ENCODE measurements at places on chromosomes 11 and 22.

GRCh38 chr11:106379712-106380111, 302.2 kb downstream of the AASDHPPT start:
- DNase-seq, result no peak

DNA sequence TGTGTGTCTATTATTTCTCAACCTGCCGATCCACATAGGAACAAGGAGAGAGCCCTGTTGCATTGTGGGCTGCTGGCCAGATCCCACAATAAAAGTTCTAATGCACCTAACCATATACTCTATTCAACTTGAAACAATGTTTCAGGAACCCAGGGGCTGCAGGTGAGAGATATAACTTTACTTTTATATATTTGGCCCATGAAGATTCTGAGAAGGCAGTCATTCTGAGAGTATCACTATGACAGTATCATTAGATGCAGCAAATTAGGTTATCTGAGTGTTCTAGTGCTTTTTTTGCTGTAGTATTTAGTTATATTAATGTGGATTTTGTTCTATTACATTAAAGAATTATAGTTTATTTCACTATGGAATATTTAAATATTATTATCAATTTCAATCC, 655.1 kb upstream of the ARHGAP42 start:
- DNase-seq, result no peak

DNA sequence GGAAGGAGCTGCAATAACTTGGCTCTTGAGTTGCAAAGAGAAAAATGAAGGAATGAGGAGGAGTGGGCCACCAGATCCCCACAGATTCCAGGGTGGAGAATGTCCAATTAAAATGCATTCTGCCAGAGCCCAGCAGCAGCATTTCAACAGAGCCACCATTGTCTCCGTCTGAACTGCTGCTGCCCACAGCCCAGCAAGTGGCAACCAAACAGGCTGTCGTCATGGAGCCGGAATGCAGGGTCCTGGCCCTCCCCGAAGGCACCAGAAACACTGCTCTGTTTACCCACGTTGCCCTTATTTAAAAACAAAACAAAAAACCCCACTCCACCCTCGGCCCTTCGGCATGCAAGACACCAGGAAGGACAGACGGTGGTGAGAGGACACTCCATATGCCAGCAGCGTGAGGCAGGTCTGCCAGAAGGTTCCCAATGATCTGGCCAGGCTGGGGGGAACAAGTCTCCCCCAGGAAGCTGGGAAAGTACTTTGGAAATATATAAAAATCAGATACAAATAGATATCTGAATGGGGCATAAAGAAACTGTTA, 32.5 kb downstream of the PLEKHA7 start:
- no peak for DNase-seq

DNA sequence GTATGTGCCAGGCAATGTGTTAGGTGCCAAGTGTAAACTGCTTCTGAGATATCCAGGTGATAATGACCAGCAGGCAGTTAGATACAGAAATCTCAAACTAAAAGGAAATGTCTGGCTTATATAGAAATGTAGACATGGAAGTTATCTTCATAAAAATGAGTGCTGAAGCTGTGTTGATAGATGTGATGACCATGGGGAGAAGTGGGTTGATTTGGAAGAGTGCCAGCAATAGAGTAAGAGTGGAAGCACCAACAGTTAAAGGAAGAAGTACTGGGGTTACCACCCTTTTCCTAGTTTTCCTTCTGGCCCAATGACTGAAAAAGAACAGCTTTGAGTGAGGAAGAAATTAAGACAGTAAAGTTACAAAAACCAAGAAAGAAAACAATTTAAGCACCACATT, 68.5 kb downstream of the C2CD3 start:
- no peak for DNase-seq

GRCh38 chr11:64060861-64061444, 25.2 kb downstream of the FLRT1 start:
- no peak for DNase-seq

GRCh38 chr22:19497245-19497644, 17.5 kb downstream of the CDC45 start:
- no peak for DNase-seq

DNA sequence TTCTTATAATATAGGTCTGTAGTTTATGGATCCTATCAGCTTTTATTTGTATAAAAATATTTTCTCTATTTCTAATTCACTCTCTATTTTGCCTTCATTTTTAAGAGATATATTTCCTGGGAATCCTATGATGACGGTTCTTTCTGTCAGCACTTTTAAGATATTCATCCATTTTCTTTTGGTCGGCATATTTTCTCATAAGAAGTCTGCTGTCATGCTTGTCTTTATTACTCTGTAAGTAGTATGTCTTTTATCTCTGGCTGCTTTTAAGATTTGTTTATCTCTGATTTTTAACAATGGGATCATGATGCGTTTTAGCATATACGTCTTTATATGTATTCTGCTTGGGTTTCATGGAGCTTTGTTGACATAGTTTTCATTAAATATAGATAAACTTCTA, 175.5 kb downstream of the SNX19 start:
- no peak for DNase-seq

GRCh38 chr11:129866311-129866710, 29.1 kb downstream of the NFRKB start:
- DNase-seq, result no peak

- no peak for DNase-seq
These were observed 2.9 kb upstream of the NNMT start for GRCh38 chr11:114293201-114293711.

- DNase-seq, result no peak
These were observed 208.7 kb downstream of the BARX2 start for GRCh38 chr11:129584316-129584715.

DNA sequence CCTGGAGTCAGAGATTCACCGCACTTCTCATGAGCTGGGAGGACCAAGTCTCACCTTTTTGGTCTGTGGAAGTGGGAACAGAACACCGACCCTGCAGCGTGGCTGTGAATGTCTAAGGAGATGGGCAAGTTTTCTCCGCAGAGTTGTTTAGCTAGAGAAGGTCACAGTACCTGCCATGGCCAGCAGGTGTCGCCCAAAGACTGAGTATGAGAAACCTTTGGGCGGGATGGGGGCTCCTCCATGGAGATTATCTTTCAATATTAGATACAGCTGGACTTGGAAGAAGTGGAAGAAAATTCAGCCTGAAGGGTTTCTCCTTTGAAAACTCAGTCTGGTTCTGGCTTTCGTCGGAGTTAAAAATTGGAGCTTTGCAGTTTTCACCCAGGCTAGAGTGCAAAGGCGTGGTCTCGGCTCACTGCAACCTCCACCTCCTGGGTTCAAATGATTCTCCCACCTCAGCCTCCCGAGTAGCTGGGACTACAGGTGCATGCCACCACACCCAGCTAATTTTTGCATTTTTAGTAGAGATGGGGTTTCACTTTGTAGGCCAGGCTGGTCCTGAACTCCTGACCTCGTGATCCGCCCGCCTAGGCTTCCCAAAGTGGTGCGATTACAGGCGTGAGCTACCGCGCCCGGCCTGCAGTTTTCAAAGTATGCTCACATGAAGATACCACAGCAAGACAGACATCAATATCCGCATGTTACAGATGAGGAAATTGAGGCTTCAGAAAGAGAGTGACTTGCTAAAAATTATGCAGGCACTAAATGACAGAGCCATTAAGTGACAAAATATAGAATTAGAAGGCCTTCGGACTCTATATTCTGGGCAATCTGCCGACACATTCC, 10.7 kb upstream of the DSCAML1 start:
- no peak for DNase-seq

- no peak for DNase-seq
These were observed 47.7 kb downstream of the GAB4 start for GRCh38 chr22:16960220-16960883.

DNA sequence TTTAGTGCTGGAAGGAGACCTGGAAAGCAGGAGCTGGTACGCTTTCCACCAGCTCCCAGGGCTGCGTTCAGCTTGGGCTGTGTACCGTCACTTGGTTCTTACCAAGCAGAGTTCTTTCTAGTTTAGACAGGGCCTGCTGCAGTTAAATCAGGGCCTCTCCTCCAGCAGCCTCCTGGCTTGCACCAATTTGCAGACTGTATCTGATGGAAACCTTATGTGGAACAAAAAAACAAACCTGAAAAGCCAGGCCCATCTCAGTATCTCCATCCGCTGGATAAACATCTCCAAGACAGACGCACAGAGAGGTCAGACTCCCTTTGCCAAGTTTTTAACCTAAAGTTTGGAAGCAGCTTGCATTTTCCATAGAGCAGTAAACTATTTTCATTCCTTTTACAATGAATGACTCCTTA, 288.6 kb upstream of the SORL1-AS1 start:
- DNase-seq, result no peak

DNA sequence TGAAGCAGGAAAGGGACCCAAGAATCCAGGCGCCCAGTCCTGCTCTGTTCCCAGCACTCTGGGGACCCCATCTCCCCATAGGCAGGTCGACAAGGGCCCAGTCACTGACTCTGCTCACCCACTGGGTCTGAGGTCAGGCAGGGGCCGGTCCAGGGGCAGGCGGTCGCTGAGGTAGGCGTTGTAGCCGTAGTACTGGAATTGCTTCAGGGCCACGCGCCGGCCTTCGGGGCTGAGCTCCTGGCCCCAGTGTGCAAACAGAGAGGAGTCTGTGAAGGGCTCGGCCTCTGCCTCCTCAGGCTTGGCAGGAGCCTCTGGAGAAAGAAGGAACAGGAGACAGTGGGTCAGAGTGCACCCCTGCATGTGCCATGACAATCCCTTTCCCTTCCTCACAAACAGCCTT, 95.6 kb upstream of the CSNK2A3 start:
- DNase-seq, result no peak

GRCh38 chr11:100791860-100792259, 104.8 kb downstream of the ARHGAP42 start:
- no peak for DNase-seq

DNA sequence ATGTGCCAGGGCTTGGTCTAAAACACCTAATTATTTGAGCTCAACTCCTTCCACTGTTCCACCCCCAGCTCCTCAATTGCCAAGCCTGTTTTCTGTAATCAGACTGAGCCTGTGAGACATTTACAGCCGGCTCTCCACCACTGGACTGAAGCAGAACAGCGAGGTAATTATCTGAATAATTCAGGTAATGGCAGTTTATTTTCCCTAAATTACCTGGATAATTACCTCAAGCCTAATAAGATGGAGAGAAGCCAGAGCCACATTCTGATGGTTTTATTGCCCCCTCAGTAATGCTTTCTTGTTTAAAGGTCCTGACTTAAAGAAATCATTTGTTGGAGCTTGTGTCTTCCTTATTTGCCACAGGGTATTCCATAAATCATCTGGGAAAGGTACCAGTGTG, 64.2 kb downstream of the FZD4 start:
- DNase-seq, result no peak

GRCh38 chr11:70643642-70644041, 245.3 kb downstream of the CTTN start:
- DNase-seq, result no peak

- DNase-seq, result no peak
These were observed 27.3 kb downstream of the CTSC start for GRCh38 chr11:88310246-88310645.

DNA sequence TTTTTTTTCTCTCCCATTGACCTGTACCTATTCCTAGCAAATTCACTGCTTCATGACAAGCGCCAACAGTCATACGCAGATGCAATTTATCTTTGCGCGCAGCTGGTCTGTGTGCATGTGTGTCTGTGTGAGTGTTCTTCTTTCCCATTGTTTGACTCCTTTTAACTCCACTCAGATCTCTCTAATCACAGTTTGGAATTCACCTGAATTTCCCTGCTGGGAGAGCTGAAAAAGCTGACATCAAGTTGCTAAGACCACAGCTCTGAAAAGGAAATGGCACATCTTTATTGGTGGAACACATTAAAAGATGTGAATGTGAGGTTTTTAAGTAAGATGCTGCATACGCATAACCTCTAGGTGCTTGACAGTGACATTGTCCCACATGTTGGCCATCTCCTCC, 187.4 kb upstream of the MTMR2 start:
- DNase-seq, result no peak

- no peak for DNase-seq
These were observed 12.6 kb downstream of the MED17 start for GRCh38 chr11:93796441-93797231.

- DNase-seq, result no peak
These were observed 37.6 kb upstream of the BIRC3 start for GRCh38 chr11:102279641-102280170.

DNA sequence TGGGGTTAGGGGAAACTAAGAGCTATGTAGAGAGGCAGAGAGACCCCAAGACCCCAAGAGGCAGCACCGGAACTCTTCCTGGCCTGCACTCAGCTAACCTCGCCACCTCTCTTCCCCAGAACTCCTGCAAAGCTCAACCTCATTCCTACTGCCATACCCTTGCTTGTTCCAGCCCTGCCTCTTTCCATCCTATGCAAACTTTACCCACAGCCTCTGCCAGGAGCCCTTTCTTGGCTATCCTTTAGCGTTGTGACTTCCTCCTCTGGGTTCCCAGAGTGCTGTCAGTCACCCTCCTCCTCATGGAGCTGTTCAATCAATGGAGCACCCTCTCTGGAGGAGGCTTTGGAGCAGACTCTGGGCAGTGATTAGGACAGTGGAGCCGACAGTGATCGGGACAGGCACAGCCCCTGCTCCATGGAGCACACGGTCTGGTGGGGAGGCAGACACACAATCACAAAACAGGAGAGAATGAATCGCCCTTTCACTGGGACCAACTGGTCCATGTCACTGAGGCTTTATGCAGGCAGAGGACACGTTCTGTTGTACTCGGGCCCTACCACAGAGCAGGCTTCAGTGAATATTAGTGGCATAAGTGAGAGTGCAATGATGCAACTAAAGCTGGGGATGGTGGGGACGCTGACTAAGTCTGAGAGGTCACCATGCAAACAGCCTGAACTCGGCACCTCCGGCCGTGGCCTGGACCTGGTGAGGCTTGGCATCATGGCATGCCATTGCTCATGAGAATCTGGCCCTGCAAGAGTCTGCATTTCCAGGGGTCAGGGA, 24.6 kb upstream of the P2RY2 start:
- DNase-seq, result no peak

DNA sequence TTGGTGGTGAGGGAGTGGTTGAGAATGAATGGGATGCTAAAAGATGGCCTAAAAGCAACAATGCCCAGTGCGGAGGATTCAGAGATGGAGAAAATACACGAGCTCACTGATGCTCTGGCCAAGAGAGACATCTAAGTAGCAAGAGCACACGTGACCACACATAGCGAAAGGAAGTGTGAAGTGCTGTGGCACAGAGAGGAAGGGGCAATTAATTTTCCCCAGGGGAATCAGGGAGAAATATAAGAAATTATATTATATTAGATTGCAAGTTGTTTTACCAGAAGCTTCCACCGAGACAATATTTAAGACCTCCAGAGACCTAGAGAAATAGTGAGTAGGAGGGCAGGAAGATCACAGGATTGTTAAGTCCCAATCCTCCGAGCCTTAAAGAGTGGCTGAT, 80.6 kb downstream of the RCN1 start:
- no peak for DNase-seq

- no peak for DNase-seq
These were observed 18.8 kb upstream of the NUP50 start for GRCh38 chr22:45144916-45145315.

All from tibial artery (tissue), 4 donors.